ENCODE measurements at places on chromosomes 11 and 22.
A peak's percentile ranks its signal among the peaks of the same experiment; 100 is the strongest.

DNA sequence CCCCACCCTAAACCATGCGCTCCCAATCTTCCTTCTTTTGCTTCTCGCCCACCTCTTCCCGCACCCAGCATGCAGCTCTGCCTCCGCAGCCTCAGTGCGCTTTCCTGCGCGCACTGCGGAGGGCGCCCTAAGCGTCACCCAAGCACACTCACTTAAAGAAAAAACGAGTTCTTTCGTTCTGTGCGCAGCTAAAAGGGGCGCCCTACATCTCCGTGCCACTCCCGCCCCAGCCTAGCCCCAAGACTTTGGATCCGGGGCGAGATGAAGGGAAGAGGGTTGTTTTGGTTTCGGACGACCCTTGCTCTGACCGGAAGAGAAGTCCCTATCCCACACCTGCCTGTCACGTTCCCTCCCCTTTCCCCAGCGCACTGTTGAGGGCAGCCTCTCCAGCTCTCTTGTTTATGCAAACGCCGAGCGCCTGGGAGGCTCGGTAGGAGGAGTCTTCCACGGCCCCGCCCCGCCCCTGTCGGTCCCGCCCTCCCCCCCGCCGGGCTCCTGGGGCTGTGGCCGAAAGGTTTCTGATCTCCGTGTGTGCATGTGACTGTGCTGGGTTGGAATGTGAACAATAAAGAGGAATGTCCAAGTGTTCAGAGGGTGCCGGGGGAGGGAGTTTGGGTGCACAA lies 5.3 kb downstream of the VSIG2 start:
- no peak for DNase-seq

DNA sequence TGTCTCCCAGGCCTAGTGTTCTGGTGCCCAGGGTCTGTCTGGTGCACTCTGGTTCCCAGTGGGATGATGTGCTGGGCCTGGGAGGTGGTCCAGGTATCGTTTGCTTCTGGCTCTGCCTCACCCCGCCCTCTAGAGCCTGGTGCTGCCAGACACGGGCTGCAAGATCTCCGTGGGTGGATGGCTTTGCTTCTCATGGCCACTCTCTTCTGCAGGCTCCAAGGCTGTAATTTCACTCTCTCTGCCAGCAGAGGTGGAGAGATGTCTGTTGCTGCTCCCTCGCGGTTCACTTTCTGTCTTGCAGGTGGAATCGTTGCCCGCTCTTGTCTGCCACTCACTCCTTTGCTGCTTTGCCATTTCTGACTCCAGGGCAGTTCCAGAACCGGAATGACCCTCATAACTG lies 13.4 kb downstream of the NADSYN1 start:
- no peak for DNase-seq

GRCh38 chr11:69325446-69325845 lies 31.5 kb downstream of the MYEOV start:
- DNase-seq = no peak

DNA sequence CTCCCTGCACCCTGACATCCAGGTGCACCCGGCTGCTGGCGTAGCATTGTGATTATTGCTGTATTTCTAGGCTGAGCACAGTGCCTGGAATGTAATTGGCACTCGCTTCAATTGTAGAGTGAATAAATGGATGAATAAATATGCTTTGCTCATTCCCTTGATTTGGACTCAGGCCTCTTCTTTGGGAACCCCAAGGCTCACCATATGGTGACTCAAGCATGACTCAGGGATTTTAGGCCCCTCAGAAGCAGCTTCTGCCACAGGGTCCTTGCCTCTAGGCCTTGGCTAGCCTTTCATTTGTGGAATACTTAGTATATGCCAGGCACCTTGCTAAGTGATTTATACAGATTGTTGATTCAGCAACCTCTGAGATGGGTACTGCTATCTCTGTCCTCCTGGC lies 78.9 kb downstream of the GRIK4 start:
- no peak for DNase-seq

GRCh38 chr22:27192135-27192829 lies 534.9 kb downstream of the MIAT start:
- DNase-seq = peak; percentile 22

- no peak for DNase-seq
Observed at GRCh38 chr22:35021161-35021560, 44.8 kb upstream of the ISX start.

- DNase-seq = no peak
Observed at GRCh38 chr11:58921778-58922390, 17.4 kb upstream of the GLYATL1 start.

DNA sequence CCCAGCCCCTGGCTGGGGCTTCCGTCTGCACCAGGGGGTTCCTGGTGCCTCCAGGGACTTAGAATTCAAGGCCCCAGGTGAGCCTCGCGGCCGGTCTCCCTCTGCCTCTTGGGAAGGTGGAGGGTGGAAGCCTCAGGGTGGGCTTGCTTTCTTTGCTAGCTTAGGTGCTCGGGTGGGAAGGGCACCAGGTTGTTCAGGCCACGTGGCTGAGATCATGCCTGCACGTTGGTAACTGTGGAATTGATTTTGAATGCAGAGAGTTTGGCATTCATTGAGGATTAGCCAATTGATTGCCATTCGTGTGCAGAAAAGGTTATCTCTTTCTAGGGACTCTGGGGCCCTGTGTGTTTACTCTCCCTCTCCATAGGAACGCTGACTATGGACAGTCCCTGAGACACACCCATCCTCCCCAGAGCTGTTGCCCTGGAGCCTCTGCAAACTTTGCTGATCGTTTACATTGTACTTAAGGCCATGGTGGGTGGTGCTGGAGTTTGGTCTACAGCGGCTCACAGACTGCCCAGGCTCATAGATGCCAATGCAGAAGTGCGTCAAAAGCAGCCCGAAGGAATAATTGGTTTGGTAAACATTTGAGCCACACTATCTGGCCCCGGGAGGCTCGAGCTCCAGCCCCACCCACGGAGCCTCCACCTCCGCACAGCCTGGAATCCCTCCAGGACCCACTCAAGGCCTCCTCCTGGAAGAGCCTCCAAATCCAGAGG lies 1457.7 kb downstream of the BRD1 start:
- no peak for DNase-seq

GRCh38 chr22:21710156-21710555 lies 25.4 kb downstream of the YPEL1 start:
- DNase-seq = no peak

- no peak for DNase-seq
Observed at GRCh38 chr22:47918276-47918921, 1155.9 kb downstream of the TBC1D22A start.

- no peak for DNase-seq
Observed at GRCh38 chr11:10318527-10318802, 13.6 kb downstream of the ADM start.

DNA sequence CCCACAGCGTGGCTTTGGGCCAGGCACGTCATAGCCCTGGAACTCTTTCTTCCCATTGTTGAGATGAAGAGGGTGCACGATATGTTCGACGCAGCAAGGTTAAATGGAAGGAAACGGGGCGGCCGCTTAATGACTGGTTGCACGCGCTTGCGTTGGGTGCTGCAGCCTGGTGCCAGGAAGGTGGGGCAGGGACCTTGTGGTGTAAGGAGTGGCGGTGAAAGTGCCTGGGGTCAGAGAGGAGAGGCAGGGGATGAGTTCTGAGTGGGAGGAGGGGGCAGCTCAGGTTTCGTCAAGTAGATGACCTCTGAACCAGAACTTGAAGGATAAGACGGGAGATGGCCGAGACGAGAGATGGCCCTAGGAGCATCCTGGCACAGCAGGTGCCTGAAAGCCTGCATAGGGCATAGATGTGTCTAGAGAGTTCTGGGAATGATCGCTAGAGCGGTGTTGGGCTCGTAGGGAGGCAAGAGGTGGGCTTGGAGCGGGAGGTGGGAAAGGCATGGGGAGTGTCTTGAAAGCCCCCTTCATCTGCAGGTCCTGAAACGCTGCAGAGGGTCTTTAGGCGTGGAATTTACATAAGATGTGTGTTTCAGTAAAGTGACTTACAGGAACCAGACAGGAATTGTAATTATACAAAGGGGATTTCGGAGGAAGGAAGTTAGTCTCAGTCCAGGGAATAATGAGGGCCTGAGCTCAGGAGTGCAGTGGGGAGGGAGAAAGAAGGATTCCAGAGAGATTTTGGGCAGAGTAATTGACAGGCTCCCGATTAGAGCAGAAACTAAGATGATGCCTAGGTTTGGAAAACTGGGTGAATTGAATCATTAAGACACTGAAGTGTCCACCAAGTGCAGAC lies 43.2 kb upstream of the CLDN5 start:
- no peak for DNase-seq

GRCh38 chr11:61484541-61484940 lies 24.0 kb upstream of the LRRC10B start:
- no peak for DNase-seq

GRCh38 chr11:24521601-24522000 lies 24.7 kb downstream of the LUZP2 start:
- no peak for DNase-seq

- DNase-seq = no peak
Observed at GRCh38 chr22:38468443-38469305, 778 bp downstream of the KDELR3 start.

- DNase-seq = no peak
Observed at GRCh38 chr22:29683536-29683935, 36.3 kb upstream of the CABP7 start.

All from skeletal muscle cell (primary cell).